ENCODE measurements at places on chromosomes 11 and 22.

- DNase-seq: no peak
These were observed 12.9 kb downstream of the RIBC2 start for GRCh38 chr22:45426387-45426786.

DNA sequence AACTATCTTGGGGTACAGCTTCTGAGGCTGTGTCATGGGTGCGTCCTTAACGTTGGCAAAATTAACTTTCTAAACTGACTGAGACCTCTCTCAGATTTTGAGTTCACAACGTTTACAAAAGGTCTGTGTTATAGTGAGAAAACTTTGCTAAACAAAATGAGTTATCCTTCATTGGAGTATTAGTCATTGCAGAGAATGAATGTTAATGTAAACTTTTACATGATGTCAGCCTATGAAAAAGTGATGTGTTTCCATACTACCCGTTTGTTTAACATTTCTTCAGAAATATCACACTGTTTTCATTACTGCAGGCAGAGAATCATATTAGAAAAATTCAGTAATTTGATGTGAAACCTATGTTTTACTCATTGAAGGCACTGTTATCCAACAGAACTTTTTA, 32.1 kb downstream of the HSD17B12 start:
- DNase-seq: peak; percentile 16

- no peak for DNase-seq
These were observed 81.0 kb upstream of the SCUBE2 start for GRCh38 chr11:9172389-9172788.

DNA sequence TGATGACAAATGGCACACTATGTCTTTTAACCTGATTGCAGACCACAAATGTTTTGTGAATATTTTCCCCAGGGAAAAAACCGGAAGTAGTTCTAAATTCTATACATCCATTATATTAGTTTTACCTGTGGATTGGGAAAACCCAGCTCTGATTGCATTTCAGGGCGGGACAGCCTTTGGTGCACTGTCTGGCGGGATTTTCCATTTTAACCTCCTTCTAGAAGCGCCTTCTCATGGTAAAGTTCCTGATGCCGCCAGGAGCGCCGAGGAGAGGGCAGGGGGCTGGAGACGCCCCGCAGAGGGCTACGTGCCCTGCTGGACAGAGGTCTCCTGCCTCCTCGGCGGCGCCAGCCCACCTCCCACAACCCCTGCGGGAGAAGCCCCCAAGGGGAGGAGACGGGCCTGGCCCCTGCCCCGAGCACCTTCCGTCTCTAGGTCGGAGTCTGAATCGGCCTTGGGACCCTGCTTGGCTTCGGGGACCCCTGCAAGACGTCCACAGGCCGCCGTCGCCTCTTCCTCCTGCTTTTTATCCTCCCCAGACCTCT, 1.2 kb upstream of the P2RX6 start:
- DNase-seq: no peak

- DNase-seq: no peak
These were observed 115.0 kb downstream of the TMPRSS5 start for GRCh38 chr11:113591117-113591516.

- DNase-seq: no peak
These were observed 28.4 kb upstream of the HMOX1 start for GRCh38 chr22:35352214-35353111.

DNA sequence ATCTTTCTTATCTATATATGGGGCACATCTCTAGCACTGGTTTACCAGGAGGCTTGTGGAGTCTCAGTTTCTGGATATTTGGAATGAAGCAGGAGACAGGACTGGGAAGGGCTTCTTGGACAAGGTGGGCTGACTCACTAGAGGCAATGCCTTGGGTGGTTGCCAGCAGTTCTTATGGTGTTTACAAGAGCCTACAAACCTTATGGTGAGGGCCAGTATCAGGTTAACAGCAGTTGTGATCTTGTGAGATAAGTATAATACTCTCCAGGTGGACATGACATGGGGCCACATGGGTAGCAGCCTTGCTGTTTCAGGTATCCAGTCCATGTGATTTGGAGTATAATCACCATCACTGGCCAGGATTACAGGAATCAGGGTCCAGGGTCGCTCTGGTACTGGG, 10.2 kb downstream of the FUT4 start:
- DNase-seq: no peak

DNA sequence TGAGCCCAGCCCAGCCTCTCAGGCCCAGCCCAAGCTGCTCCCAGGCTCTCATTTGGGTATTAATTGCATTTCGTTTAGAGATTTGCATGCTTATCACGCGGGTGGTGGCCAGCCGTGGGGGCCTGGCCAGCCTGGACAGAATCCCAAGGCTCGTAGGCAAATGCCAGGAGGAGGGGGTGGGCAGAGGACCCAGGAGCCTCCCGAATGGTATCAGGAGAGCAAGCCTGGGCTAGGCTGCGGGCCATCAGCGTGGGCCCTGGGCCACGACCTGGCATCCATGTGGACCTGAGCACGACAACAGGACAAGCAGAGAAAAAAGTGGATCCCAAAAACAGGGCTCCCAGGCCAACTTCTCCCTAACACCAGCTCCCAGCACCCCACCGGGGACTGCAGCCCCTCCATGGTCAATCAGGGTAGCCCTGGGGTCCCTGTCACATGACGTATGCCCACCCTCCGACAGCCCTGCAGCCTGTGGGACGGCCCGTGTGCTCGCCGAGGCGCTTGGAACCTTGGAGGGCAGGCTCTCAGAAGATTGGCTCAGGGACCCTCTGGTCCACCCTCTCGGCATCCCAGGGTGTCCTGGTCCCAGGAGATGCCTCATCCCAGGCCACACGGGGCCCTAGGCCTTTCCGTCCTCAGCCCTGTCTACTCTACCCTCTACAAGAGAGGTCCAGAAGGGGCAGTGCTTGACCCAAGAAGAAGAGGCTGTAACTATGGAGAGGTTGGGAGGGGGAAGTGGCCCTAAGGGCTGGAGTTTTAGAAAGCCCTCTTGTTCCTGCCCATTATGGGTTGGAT, 8.8 kb downstream of the ASCL2 start:
- no peak for DNase-seq

DNA sequence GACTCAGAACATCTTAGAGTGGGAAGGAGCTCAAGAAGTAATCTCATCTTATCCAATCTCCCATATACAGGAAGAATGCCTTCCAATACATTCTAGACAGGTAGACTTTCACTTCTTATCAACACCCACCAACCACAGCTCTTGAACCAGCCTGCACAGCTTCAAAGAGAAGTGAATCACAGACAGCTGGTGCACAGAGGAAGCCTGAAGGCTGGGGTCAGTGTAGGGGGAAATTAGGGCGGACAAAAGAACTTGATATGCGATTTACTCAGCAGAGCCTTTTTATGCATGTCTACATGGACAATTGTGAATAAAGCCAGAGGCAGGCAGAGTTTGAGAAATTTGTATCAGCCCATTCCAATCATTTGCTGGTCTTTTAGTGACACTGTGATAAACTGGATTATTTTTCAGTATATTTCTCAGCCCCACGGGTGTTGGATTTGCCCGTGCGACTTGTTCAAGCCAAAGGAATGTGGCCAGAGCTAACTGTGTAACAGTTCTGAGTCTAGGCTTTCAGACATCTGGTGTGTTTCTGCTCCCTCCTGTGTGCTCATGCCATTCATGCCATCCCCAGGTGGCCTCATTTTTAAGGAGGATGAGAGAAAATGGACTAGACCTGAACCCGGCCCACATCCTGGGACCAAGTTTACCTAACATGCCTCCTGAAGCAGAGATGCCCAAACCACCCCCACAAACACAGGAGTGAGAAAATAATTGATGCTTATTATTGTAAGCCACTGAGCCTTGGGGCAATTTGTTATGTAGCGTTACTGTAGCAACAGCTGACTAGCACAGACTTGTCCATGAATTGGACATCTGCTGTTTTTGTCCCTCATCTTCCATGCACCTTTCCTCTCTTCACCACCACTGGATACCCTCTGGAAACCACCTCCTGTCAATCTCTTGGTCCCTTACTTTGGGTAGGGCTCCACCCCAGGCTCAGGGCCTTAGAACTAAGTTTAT, 137.5 kb upstream of the HSD17B12 start:
- no peak for DNase-seq

- no peak for DNase-seq
These were observed 16.6 kb upstream of the SCGB1D4 start for GRCh38 chr11:62315431-62315830.

DNA sequence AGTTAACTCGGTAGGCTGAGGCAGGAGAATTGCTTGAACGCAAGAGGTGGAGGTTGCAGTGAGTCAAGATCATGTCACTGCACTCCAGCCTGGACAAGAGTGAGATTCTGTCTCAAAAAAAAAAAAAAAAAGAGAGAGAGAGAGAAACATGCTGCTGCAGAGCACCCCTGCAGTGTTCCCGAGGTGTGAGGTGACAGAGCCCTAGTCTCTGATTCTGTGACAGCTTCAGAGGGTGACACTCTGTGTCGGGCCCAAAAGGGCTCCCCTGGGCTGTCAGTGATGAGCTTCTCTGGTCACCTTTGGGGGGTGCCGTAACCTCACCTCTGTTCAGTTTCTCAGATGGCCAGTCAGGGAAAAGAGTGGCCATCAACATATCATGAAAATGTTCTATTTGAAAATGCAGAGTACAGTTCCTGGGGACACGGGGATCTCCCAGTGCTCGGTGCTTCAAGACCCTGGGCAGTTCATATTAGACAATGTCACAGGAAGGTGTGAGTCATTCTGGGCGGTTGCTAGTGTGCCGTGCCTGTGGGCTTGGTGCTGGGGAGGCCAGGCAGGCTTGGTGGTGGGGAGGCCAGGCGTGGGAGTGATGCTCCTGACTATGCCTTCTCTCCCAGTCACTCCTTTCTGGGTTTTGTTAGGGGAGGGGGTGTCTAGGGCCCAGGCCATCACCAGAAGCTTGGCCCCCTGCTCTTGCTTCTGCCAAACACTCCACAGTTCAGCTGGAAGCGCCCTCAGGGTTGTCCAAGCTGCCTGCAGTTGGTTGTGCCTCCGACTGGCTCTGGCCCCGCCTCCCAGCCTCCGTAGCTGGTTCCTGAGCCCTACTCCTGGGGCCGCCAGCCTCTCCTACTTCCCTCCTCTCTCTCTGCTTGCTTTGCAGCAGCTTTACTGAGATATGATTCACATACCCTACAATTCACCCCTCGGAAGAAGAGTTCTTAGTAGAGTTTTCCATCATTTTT, 52.5 kb upstream of the CLDN5 start:
- peak; percentile 46 for DNase-seq

DNA sequence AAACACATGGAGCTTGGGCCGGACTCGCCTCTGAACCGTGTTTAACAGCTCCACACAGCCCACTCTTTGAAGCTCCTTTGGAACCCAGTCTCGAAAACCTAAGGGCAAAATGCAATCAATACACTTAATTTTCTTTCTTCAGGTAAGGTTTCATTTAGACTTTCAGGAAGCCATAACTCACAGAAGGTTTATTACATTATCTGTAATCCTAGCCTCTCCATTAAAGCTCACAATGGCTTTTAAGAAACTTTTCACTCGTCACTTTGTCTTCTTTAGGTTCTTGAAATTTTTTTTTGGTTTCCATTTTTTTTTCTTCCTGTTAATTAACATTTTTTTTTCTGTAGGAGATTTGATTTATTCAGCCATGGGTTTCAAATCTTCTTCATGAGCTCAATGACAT, 91.3 kb downstream of the ARL14EP start:
- DNase-seq: no peak

DNA sequence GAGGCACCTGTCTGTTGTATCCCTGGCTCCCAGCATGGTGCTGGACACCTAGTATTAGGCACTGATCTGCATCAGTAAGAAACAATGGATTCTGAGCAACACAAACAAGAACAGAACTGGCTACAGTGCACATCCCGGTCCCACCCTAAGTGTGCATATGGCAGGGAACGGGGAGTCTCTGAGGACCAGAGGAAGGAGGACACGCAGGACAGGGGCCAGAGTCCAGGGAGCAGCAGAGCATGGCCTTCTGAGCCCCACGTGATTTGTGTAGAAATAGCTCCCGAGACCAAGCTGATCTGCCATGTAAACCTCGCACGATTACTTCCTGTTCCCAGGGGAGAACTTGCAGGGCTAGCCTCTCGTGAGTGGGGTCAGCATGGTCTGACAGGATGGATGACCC, 12.7 kb upstream of the SNX32 start:
- DNase-seq: no peak

DNA sequence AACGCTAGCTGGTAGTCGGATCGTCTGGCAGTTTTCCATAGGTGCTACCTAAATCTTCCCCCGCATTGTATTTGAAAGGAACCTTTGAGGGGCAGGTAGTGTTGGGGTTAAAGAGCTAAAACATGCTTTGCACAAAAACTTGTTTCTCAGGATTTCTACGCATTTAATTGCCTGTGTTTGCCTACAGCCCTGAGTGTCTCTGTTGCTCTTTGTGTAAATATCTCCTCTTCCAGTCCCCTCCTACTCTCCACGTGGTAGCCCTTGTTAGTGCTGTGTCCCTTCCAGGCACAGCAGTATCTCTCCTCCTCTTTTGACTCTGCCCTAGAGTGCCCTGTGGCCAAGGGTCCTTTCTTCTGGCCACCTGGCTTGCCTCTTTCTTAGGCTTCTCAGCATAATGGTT, 81.7 kb downstream of the BARX2 start:
- no peak for DNase-seq

GRCh38 chr11:11345099-11345498, 8.0 kb downstream of the CSNK2A3 start:
- DNase-seq: no peak

DNA sequence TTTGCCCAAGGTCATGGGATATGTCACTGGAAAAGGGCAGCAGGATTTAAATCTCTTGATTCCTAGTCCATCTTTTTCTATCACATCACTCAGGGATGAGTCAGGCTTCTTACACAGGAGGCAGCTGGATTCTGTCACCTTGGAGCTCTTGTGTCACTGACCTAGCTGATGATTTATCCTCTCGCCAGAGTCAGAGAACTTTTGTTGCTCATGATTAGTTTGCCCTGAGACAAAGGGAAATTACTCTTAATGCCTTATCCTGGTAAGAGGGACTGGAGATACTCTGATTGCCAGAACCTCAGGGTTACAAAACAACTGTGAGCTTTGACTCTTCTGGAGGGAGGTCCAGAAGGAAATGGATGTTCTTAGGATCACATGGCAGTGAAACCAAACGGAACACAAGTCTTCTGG, 10.1 kb downstream of the COA4 start:
- DNase-seq: peak; percentile 87

DNA sequence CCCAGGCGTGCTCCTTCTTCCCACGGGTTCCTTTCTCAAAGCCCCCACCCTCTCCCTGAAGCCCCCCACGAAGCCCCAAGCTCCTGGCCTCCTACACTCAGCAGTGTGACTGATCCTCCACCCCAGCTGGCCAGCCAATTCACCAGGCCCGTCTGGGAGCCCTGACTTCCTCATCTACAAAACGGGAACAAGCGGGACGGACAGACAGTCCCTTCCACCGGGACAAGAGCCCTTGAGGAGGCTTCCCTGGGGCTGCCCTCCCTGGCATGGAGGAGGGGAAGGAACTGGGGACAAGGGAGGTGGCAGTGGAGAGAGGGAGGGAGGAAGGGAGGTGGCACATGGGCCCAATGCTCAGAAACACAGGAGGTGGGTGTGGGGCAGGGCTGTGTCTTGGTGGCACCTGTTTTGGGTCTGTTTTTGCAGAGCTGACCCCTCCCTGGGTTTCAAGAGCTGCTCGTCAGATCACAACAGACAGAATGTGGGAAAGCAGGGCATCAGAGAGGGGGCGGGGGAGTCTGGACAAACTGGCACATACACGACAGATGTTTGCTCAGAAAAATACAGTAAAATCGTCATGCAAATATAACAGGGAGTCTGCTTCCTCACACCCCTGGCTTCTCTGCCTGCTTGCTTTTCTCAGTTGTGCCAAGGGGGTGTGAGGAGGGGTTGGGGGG, 56.8 kb downstream of the ELFN2 start:
- DNase-seq: no peak
